T follicular helper cell (primary cell): ENCODE measurements at places on chromosomes 12 and 14.

GRCh38 chr12:6777386-6777785 is 5.1 kb downstream of the LAG3 start:
- no peak for DNase-seq

DNA sequence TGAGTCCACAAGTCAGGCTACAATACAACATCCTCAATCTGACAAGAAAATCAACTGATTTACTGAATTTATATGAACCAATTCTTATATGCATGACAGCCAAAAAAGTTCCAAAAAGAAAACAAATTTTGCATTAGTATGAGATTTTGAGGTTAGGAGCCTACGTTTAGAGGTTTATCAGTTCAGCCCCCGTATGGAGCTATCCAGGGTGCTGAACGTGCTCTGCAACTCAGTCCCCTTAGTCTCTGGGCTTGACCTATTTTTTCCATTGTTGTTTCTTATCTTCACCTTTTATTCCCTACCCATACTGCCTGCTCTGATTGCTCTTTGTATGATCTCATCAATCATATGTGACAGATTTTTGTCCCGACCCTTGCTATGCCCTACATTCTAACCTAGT is 693.0 kb downstream of the NRXN3 start:
- DNase-seq, result no peak

DNA sequence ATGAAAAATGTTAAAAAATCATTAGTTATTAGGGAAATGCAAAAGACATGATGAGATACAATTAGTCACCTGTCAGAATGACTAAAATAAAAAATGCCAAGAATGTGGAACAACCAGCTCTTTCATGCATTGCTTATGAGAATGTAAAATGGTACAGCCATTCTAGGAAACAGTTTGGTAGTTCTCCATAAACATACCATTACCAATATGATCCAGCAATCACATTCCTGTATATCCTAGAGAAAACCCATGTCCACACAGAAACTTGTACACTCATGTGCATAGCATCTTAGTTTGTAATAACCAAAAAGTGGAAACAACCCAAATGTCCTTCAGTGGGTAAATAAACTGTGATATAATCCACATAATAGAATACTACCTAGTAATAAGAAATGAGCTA is 245.7 kb downstream of the FUT8 start:
- no peak for DNase-seq

- DNase-seq, result no peak
Measured at GRCh38 chr12:53755451-53755891, 3.7 kb upstream of the CISTR start.

DNA sequence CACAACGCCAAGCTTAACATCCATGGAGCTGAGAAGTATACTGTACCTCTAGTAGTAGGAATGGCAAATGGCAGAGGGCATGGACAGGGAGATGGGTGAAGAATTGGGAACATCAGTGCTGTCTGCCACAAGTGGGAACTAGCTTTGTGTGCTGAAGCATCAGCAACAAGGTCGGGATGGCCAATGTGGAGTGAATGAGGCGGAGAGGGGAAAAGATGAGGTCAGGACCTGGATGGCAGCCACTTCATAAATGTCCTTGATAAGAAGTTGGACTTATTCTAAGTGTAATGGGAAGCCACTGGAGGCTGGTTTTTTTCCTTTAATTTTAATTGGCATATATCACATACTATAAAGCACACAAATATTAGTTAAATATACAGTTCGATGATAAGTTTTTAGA is 21.9 kb upstream of the CLMN start:
- no peak for DNase-seq

DNA sequence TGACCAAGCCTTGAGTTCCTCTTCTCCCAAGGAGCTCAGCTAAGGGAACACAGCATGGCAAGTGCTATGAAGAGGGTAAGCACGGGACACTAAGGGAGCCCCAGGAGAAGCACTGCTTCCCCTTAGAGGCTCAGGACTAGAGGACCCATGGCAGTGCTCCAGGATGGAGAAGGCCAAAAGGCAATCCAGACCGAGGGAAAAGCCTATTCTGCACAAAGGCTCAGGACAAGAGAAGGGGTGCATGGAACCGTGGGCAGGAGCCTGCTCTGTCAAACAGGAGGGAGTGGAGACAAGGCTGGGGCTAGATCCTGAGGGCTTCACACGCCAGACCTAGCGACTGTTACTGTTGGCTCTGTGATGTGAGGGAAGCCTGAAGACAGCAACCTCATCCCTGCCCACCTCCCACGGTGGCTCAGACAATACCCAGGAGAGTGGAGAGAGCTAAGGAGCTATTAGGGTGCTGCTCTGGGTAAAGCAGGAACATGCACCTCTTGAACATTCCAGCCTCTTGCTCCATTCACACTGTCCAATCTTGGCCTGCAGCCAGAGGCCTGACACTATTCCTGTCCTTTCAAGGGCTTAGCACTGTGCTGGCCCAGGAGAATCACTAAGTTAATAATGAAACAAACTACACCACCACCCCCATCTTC is 24.2 kb downstream of the OTUB2 start:
- no peak for DNase-seq

DNA sequence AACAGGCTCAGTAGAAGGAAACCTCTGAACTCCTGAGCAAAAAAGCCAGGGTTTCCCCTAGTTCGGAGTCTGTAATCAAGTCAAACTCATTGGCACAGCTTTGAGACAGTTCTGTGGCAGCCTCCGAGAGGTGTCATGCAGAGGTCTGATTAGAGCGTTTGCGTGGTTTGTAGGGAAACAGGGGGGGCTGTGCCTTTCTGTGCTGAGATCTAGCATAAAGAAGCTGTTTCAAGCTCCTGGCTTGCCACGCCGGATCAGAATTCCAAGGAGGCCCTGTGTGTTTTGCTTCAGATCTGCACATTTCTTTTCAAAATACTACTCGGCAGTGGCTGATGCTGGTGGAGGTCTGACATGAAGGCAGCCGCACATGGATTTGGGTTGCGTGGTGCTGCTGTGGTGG is 1.7 kb downstream of the CABP1 start:
- DNase-seq, result no peak
